HTR-8/SVneo (cell line): ENCODE measurements at places on chromosomes 2 and 18.
A peak's percentile ranks its signal among the peaks of the same experiment; 100 is the strongest.

GRCh38 chr18:24987303-24988252, 364.4 kb downstream of the ZNF521 start:
- DNase-seq = no peak

- DNase-seq = no peak
Observed at GRCh38 chr2:156955701-156956100, 301.8 kb upstream of the GALNT5 start.

DNA sequence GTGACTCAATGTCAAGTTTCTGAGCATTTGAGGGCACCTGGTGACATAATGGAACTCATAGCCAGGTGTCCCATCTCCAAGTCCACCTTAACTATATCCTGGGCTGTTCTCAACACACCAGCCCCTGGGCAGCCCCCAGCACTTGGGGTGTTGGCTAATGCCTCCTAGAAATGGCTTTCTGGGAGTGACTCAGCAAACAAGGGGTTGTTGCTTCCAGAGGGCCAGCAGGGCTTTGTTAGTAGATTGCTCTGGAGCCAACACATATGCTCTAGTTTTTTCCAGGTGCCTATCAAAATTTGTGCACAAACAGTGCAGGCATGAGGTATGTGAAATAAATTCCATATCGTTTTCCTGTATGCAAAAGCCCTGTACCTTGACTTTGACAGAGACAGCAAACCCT, 448.4 kb downstream of the SLC4A3 start:
- no peak for DNase-seq

DNA sequence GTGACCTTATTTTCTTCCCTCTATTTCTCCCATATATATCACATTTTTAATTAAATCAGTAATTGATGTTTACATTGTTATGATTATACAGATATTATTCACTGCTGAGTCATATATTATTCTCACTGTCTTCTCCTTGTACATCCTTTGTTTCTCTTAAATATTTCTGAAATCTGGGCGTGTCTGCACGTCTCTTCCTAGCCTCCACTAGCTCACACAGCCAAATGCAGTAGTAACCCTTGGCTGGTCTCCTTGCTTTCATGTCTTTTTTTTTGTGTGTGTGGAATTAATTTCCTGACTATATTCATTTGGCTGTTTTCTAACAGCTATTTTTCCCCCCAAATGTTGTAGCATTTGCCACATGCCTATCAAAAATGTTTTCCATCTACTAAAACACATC, 15.8 kb downstream of the CCNYL1 start:
- DNase-seq = no peak

DNA sequence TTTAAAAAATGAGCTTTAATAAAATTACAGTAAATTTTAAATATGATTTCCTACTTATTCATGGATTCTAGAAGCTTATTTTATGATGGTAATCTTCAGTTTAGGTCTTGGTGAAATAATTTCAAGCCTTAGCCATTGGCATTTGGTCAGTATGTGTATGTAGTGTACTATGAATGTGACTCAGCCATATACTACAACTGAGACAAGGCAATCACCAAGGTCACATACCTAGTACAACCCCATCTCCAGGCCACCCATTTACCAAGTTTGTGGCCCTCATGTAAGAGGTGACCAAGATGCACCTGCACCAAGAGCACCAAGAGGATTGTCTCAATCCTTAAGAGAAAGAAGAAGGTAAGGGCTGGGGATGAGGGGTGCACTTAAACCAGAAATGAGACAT, 54.8 kb upstream of the FRZB start:
- DNase-seq = no peak

- no peak for DNase-seq
Observed at GRCh38 chr2:132733094-132733493, 63.1 kb upstream of the LYPD1 start.

- peak; percentile 39 for DNase-seq
Observed at GRCh38 chr2:207337234-207338219, 171.8 kb upstream of the KLF7 start.

- no peak for DNase-seq
Observed at GRCh38 chr2:49210191-49210590, 55.9 kb upstream of the FSHR start.
